ENCODE measurements at places on chromosomes 4 and X. TPM values are rescaled to one million over a fixed set of nuclear protein-coding genes. Genes with fewer than 3 reads are reported as not detected.

VCX2 gene
- total RNA-seq: not detected

CPZ gene
- 4.9 TPM for total RNA-seq

TIMM17B gene
- total RNA-seq: 64.4 TPM

TMEM184C gene
- total RNA-seq: 47.8 TPM

DNA sequence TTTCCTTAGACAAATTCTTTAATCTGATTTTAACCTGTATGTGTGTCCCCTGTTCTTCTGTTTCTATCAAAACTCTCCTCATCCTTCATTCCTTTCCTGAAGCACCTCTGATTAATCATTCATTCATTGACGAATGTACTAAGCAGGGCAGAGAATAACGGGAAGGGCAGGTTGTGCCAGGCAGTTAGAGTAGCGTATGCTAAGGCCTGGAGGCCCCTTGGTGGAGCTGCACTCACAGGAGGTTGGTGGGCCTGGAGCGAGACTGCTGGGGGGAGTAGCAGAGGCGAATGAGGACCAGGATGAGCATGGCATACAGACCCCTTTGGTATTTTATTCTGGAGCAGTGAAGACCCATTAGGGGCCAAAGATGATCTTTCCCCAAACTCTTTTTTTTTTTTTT is 22.5 kb downstream of the PTTG2 start:
- DNase-seq: no peak
- H3K4me1 ChIP-seq: peaks cover 51% of the 10 kb centered on the region
- H3K4me3 ChIP-seq: no peak overlapping the region
- H3K27me3 ChIP-seq: no peaks in the 10 kb centered on the region
- no peak overlapping the region for H3K27ac ChIP-seq

GRCh38 chr4:135739354-135739753 is 1537.8 kb upstream of the PABPC4L start:
- no peak overlapping the region for H3K27ac ChIP-seq
- H3K36me3 ChIP-seq: no peaks in the 10 kb centered on the region
- H3K4me1 ChIP-seq: no peaks in the 10 kb centered on the region
- H3K27me3 ChIP-seq: no peaks in the 10 kb centered on the region
- DNase-seq: no peak
- no peak overlapping the region for H3K4me3 ChIP-seq

DNA sequence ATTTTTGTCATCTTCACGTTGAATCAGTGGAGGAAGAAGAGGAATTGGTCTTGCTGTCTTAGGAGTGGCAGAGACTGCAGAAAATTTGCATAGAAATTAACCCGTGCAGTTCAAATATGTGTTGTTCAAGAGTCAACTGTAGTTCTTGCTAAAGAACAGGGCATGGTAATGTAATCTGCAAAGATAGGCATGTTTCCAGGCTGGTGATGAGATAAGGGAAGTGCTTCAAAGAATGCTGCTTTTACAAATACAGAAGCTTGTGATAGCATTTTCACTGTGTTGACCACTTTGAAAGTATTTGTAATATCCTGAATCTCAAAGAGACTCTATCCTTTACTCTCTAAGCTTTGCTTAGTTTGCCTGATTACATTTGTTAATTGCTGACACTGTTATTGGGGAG is 60.1 kb downstream of the PRRG1 start:
- no peak overlapping the region for H3K27ac ChIP-seq
- no peak for DNase-seq
- peaks cover 4% of the 10 kb centered on the region for H3K4me1 ChIP-seq
- peaks cover 4% of the 10 kb centered on the region for H3K36me3 ChIP-seq
- no peak overlapping the region for H3K4me3 ChIP-seq

DNA sequence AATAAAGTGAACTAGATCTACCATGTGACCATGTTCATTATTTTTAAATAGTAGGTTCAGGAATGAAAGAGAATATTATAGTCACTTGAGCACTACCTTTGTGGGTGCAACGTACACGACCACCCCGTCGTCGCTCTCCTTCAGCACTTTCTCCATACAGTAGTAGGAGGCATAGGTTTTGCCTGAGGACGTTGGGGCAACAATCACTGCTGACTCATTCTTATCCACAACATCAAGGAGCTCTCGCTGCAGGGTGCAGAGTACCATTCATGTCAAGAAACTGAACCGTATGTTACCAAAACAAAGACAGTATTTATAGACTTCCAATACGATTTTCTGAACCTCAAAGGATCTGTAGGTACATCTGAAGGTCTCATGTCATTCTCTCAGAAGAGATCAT is 44.7 kb downstream of the DDX60 start:
- H3K4me3 ChIP-seq: no peak overlapping the region
- no peaks in the 10 kb centered on the region for H3K27me3 ChIP-seq
- peaks cover 8% of the 10 kb centered on the region for H3K36me3 ChIP-seq
- DNase-seq: no peak
- H3K27ac ChIP-seq: no peak overlapping the region

DNA sequence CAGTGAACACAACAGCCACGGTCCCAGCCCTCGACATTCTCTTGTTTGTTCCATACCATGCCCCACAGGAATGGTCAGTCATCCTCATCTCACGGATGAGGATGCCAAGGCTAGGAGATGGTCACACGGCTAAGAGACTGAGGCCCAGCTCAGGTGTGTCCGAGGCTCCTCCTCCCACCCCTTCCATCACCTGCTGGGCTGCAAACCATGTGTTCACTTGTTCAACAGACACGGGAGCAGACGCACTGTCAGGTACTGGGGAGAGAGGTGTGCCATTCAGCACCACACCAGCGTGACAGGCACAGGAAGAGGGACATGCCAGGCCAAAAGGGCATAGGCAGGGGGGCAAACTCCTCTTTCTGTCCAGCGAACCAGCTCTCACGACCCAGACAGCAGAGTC is 45.9 kb downstream of the ABLIM2 start:
- DNase-seq: no peak
- no peaks in the 10 kb centered on the region for H3K36me3 ChIP-seq
- peaks cover 10% of the 10 kb centered on the region for H3K4me1 ChIP-seq
- H3K4me3 ChIP-seq: no peak overlapping the region
- H3K27me3 ChIP-seq: peaks cover 9% of the 10 kb centered on the region
- peak overlapping the region; percentile 21 for H3K27ac ChIP-seq

GRCh38 chr4:8727546-8728510 is 135.3 kb downstream of the CPZ start:
- no peak overlapping the region for H3K4me3 ChIP-seq
- DNase-seq: peak; percentile 58
- H3K27ac ChIP-seq: no peak overlapping the region

DNA sequence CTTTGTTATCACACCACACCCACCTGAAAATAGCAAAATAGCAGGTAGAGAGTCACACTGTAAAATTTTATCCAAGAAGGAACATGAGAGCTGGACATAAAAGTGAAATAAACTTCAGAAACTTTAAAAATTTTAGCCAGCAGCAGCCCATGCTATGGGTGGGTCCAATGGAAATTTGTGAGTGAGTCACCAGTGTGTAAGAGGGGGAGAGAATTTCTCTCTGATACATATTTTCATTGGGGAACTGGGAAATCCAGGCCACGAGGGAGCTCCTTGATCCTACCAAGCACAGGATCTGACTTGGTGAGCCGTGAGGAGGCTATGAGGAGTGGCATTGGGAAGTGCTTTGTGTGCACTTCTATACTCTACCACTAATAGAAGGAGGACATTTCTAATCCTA is 136.3 kb downstream of the FAAH2 start:
- H3K4me3 ChIP-seq: no peak overlapping the region
- H3K27ac ChIP-seq: no peak overlapping the region
- H3K4me1 ChIP-seq: no peaks in the 10 kb centered on the region
- DNase-seq: no peak
- no peaks in the 10 kb centered on the region for H3K36me3 ChIP-seq
- no peaks in the 10 kb centered on the region for H3K27me3 ChIP-seq

DNA sequence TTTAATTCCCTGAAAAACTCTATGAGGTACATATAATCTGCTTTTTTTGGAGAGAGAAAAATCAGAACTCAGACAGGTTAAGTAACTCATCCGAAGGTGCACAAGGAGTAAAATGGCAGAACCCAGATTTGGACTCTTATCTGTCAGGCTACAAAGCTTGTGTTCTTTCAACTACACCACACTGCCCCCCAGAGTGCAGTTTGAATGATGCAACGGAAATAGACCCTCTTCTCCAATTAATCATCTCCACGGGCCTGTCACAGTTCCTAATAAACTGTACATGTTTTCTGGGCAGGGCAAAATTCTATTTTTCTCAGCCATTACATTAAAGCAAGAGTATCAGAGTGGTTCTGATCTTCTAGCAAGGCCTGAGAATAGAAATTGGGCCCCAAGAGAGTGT is 35.3 kb upstream of the DCX start:
- H3K36me3 ChIP-seq: no peaks in the 10 kb centered on the region
- H3K27me3 ChIP-seq: peaks cover 2% of the 10 kb centered on the region
- DNase-seq: no peak
- peaks cover 4% of the 10 kb centered on the region for H3K4me1 ChIP-seq

GRCh38 chr4:168480931-168481611 is 779 bp upstream of the DDX60L start:
- H3K4me1 ChIP-seq: peaks cover 24% of the 10 kb centered on the region
- peak overlapping the region; percentile 96 for H3K4me3 ChIP-seq
- no peak for DNase-seq
- H3K27me3 ChIP-seq: no peaks in the 10 kb centered on the region
- peak overlapping the region; percentile 91 for H3K27ac ChIP-seq
- peaks cover 3% of the 10 kb centered on the region for H3K36me3 ChIP-seq

GRCh38 chr4:74559853-74560252 is 114.9 kb downstream of the AREG start:
- no peaks in the 10 kb centered on the region for H3K27me3 ChIP-seq
- DNase-seq: no peak
- no peaks in the 10 kb centered on the region for H3K4me1 ChIP-seq
- no peak overlapping the region for H3K4me3 ChIP-seq
- H3K36me3 ChIP-seq: no peaks in the 10 kb centered on the region
